ENCODE measurements at places on chromosomes 2 and 18.

DNA sequence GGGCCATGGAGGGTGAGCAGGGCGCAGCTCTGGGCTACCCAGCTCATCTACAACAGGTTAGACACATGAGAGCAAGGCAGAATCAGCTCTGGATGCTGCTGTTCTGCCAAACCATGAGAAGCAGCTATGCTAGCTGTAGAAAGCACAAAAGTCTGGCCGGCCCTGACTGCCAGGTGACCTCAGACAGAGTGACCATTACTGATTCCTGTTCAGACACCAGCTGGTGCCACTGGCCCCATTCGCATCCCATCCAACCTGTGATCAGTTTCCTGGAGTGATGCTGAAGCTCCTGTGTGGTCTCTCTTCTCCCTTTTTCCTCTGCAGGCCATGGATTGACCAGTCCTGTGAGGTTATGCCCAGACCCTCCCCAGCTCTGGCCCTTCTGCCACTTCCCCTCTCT lies 14.3 kb downstream of the RBMS1 start:
- DNase-seq, result no peak

DNA sequence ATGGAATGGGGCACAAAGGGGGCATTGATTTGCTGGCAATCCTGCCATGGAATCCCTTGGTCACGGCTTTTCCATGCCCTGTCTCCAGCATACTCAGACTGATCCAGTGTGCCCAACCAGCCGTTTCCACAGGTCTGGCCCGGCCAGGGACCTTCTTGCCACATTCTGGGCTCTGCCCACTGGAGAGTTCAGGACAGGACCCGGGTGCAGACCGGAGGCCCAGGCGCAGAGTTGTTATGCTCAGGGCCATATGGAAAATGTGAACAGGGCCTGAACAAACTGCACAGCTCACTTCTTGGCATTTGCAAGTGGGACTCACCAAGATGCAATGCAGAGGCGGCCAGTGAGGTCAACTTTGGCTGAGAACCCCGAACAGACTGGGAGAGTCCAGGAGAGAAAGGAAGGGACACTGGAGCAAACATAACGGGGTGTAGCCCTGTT lies 15.6 kb upstream of the ASAP2 start:
- DNase-seq, result no peak

- no peak for DNase-seq
Measured at GRCh38 chr2:172630181-172630580, 74.3 kb downstream of the PDK1 start.

DNA sequence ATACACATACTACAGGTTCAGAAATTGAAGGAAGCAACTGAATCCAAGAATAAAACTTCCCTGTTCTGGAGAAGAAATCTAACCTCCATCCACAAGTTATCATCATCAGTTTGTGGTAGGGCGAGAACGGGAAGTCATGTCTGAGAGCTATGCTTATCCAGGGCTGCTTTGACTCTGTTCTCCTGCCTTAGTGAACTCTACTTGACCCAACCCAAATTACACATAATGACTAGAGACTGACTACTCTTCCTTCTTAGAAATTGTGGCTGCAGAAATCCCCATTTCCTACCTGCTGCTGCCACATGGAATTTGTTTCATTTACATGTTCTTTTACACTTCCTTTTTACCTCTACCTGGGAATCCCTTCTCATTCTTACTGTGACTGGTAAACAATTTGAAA lies 1102.6 kb upstream of the PIK3C3 start:
- no peak for DNase-seq

Measured in hematopoietic multipotent progenitor cell treated with erythropoietin and hydrocortisone succinate and interleukin-3 and kit ligand, for 6 days (in vitro differentiated cells).